ENCODE measurements at places on chromosomes 3 and 15. TPM values are rescaled to one million over a fixed set of nuclear protein-coding genes. Genes with fewer than 3 reads are reported as not detected.

DNA sequence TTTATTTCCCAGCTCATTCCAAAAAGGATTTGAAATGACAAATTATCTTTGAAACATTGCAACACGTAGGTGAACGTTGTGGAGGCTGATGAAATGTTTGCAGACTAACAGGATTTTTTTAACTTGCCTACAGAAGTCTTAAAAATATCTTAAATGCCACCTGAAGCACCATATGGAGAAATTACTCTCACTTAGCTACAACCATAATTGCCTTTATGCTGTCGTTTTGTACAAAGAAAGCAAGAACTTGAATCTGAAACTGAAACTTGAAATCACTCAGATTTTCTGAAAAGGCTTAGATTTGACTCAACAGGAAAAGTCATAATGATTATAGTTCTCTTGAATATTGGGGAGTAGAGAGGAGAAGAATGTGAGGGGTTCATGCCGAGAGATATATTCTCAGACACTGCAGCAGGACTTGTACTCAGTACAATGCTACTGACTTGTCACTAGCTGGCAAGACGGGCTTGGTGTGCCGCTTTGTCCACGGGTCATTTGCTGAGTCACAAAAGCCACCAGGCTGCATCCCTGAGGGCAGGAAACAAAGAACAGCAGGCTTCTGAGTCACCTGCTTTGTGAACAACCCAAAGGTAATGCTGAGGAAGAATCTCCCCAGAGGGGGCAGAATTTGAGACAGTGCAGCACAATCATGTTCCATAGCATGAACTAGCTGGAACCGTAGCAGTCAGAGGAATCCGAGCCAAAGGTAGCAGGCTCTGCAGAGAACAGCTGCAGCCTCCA, 7.1 kb upstream of the FMN1 start:
- peak; percentile 77 for DNase-seq

DNA sequence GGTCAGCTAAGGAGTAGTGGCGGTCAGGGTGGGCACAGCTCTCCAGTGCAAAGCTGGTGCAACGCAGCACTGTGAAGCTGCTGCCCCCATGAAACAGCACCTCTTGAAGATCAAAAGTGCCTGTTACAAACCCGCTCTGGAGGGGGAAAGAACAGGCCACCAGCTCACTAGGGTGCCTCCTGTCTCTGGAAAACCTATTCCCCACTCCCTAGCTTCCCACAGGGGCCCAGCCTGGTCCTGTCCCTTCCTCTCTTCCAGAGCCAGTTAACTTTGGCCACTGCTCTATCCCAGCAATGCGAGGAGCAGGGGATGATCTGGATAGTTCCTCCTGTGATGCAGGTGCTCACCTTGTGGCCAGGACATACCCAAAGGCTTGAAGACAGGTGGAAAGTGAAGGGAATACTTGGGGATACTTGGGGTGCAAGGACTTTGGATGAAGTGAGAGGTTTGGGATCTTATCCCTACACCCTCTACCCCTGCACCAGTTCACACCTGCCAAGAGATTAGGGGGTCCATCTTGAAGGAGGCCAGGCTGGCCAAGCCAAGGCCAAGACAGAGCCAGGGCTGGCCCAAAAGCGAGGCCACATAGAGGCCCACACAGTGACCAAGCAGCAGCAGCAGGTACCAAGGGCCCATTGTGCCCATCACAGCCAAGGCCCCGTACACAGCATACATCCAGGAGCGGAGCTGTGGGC, 4.2 kb downstream of the HHATL start:
- DNase-seq: no peak

- no peak for DNase-seq
Measured at GRCh38 chr3:37691213-37691830, 170.4 kb upstream of the CTDSPL start.

DNA sequence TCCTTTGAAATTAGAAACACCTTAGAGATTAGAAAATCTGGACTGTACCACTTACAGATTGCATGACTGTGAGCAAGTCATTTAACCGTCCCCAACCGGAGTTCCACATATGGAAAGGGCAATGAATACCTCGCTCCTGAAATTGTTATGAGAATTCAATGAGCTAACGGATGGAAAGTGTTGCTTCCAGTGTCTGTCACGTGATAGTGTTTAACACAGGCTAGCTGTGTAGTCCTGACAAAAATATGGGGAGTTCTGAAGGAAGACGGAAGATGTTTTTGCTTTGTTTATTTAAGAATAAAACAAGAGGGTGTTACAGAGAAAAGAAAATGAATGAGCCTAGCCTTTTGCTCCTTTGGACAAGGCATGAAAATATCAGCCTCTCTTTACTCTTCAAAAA, 150.7 kb upstream of the SEMA6D start:
- DNase-seq: no peak

Gene LIPH
- 0.16 TPM for total RNA-seq

Gene MOBP
- total RNA-seq: not detected

Gene PLXNB1
- 164 TPM for total RNA-seq

Gene CCDC39
- total RNA-seq: 0.52 TPM

Gene C3orf22
- total RNA-seq: not detected

Gene CDHR4
- total RNA-seq: not detected
